ENCODE measurements at places on chromosomes 4 and X. TPM values are rescaled to one million over a fixed set of nuclear protein-coding genes. Genes with fewer than 3 reads are reported as not detected.

Gene PSMD10
- 212 TPM for polyA plus RNA-seq

Gene POU4F2
- not detected for polyA plus RNA-seq

Gene TLL1
- polyA plus RNA-seq, result not detected

Gene PDLIM3
- 2.2 TPM for polyA plus RNA-seq

Gene CCNI
- polyA plus RNA-seq, result 129 TPM

Gene MAGEB1
- polyA plus RNA-seq, result not detected

Gene NOP14
- polyA plus RNA-seq, result 6.3 TPM

Gene FAM9C
- not detected for polyA plus RNA-seq

Gene PDZD4
- 343 TPM for polyA plus RNA-seq

Gene GRID2
- 14.9 TPM for polyA plus RNA-seq

Gene MSANTD1
- polyA plus RNA-seq, result 12.7 TPM

Gene BMPR1B
- 1.6 TPM for polyA plus RNA-seq

Gene SPANXA2
- polyA plus RNA-seq, result not detected

Gene HADH
- 29.6 TPM for polyA plus RNA-seq

Gene DGKK
- 1.3 TPM for polyA plus RNA-seq

Gene HOPX
- 2.0 TPM for polyA plus RNA-seq

Gene SRPX
- polyA plus RNA-seq, result 0.52 TPM

Gene CAPN6
- polyA plus RNA-seq, result 0.46 TPM

Gene SFRP2
- polyA plus RNA-seq, result 0.40 TPM

Measured in neural cell (in vitro differentiated cells).